ENCODE measurements at places on chromosomes 6 and 20.
A peak's percentile ranks its signal among the peaks of the same experiment; 100 is the strongest.

GRCh38 chr6:13175759-13176158 lies 152.6 kb downstream of the TBC1D7 start:
- DNase-seq, result no peak

GRCh38 chr6:13920552-13920951 lies 4.2 kb upstream of the RNF182 start:
- DNase-seq, result no peak

- no peak for DNase-seq
Observed at GRCh38 chr20:33507461-33507860, 17.6 kb downstream of the CBFA2T2 start.

GRCh38 chr20:60478533-60478932 lies 520.3 kb downstream of the CDH26 start:
- DNase-seq, result no peak

- no peak for DNase-seq
Observed at GRCh38 chr6:28208111-28208659, 16.9 kb upstream of the ZSCAN9 start.

DNA sequence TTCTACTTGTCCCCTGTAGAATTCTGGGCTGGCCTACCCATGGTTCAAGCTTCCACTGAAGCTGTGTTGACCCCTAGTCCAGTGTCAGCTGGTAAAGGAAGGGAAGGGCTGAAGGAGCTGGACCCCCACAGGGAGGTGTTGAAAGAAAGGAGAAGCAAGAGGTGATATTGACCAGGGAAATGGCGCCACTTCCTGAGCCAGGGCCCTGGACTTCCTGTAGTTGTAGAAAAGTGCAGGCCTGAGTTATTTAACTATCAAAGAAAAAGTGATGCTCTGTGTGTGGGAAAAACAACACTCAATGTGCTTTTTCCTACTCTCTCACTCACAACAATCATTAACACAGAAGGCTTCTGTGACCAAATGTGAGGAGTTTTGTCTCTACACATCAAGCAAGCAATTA lies 60.0 kb upstream of the IER3 start:
- no peak for DNase-seq

- DNase-seq, result peak; percentile 19
Observed at GRCh38 chr6:82365016-82365795, 1.6 kb downstream of the TPBG start.

- no peak for DNase-seq
Observed at GRCh38 chr6:40852779-40853373, 186.1 kb downstream of the UNC5CL start.

- no peak for DNase-seq
Observed at GRCh38 chr6:139126255-139126654, 8.6 kb upstream of the HECA start.

DNA sequence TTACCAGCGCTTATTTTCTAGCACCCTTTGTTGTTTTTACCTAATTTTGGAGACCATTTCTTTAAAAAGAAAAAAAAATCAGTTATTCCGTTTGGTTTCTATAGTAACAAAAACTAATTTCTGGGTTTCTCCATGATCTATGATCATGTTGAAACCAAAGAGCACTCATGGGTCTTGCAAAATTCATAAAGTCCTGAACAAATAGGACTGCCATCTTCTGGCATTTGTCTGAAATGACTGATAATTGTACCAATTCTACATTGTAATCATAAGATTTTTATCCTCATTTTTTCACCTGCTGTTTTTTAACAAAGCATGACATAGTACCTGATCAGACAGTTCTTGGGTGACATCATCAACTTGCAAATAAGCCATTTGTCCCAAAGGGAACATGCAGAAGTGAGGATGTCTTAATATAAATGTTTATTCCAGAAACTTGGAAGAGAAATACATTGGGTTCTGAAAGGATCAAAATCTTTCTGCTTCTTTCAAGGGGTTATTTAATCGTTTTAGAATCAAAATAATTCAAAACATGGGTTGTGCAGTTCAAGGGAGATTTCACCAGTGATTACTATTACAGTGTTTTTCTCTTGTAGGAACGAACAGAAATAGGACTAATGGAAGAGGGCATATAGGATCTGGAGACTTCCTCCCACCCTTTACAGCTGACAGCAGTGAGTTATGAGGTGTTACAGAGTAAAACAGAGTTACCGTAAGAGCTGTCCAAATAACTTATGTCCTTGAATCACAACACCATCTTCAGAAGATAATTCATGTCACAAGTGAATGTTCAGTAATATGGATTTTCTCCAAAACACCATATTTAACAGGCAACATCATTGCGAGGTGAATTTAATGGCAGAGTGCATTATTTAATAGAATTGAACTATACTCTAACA lies 87.1 kb upstream of the GJE1 start:
- DNase-seq, result no peak

DNA sequence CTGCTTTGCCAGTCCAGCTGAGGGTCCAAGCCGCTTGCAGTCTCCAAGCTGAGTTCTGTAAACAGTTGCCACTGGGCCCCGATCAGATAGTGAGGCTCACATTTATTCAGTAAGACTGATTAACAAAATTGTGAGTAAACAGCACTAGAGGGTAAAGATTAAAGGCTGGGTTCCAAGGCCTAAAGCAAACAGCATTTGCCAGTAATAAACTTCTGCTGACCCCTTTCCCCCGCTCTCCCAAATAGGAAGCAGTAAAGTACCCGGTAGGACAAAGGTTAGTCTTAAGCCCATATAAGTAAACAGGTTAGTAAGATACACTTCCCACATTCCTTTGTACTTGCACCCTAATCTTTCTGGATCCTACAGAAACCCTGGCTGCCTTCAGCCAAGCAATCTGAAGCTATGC lies 181.8 kb downstream of the MEI4 start:
- DNase-seq, result no peak

- DNase-seq, result no peak
Observed at GRCh38 chr6:154386848-154387717, 30.5 kb upstream of the IPCEF1 start.

DNA sequence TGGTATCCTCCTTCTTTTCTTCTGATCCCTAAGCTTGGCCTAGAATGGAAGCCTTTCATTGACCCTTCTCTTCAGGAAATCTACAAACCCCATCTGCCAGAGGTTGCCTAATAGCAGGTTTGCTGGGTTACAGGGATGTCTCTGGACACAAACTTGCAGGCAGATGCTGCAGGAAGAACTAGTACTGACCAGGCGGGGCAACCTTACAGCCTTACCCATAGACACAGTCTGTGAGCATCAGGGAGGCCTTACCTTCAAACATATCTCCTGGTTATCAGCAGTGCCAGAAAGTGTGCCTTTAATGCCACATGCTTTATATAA lies 2.6 kb downstream of the SCUBE3 start:
- no peak for DNase-seq

- DNase-seq, result no peak
Observed at GRCh38 chr6:112906726-112907125, 559.6 kb downstream of the RFPL4B start.

DNA sequence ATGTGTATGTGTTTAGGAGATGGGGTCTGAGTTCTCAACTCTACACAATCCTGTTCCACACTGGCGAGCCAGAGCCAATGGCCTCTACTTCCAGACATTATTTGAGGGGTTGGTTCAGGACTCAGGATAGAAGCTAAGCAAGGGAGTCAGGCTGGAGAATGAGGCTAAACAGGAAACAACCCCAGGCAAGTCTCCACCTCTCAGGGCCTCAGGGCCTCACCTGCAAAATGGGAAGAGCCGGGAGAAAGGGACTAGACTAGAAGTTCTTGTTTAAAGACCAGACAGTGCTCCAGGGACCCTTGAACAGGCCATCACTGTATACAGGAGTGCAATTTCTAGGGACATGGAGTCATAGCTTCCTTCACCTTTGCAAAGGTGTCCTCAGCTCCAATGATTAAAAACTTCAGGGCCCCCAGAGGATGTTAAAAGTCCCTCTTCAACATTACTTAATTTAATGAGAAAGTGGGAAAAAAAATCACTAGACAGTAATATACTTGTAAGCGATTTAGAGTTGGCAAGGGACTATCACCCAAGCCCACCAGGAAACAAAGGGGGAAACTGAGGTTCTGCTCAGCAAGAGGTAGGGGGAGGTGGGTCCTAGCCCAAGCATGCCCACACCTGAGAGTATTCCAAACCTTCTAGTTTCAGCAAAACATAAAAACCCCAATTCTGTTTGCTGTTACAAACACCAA lies 41.7 kb downstream of the ZMYND8 start:
- no peak for DNase-seq

- DNase-seq, result no peak
Observed at GRCh38 chr6:167037762-167038161, 38.6 kb downstream of the CEP43 start.

- no peak for DNase-seq
Observed at GRCh38 chr20:25049261-25050060, 8.5 kb downstream of the ACSS1 start.

DNA sequence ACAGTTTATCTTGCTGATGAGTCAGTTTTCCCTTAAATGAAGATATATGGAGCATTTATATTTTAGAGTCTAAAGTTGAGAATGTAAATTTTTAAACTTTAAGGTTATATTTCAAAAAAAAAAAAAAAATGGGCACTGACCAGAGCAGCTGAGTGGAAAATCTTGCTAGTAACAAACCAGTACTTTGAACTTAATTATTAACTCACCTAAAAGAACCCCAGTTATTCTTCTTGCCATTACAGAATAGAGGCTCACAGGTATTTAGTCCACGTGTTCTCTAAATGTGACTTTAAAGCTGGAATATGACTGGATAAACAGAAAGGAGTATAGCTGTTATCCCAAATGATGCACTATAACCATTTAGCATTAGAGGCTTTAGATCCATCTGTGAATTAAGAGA lies 178.4 kb downstream of the COL9A1 start:
- DNase-seq, result no peak

- DNase-seq, result peak; percentile 19
Observed at GRCh38 chr6:37171201-37171969, 1.4 kb downstream of the PIM1 start.

- DNase-seq, result no peak
Observed at GRCh38 chr6:155212106-155212505, 51.7 kb upstream of the CLDN20 start.

GRCh38 chr6:117619178-117619577 lies 16.9 kb upstream of the GOPC start:
- no peak for DNase-seq

DNA sequence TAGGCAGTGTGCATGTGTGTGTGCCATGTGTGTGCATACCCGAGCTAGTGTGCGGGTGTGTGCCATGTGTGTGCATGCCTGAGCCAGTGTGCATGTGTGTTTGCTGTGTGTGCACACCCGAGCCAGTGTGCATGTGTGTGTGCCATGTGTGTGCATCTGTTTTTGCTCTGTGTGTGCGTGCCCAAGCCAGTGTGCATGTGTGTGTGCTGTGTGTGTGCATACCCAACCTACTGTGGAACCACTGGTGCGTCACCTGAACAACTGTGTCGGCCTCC lies 5.7 kb downstream of the RBBP8NL start:
- no peak for DNase-seq

GRCh38 chr6:152571089-152571488 lies 66.1 kb downstream of the SYNE1 start:
- no peak for DNase-seq

DNA sequence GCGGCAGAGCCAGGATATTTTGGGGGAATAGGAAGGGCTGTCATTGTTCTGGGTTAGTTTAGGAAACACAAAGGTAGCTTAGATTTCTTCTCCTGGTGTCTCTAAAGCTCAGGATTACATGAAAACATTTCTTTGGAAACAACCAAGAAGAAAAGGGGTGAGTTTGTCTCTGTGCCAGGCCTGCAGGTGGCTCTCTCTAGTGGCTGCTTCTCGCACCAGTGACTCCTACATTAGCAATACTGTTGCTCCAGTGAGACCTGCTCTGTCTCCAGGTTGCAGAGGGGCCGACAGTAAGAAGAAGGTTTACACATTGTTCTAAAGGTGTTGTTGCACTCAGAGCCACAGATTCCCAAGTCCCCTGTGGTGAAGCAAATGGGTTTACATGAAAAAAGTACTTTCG lies 104.6 kb upstream of the GLP1R start:
- no peak for DNase-seq

DNA sequence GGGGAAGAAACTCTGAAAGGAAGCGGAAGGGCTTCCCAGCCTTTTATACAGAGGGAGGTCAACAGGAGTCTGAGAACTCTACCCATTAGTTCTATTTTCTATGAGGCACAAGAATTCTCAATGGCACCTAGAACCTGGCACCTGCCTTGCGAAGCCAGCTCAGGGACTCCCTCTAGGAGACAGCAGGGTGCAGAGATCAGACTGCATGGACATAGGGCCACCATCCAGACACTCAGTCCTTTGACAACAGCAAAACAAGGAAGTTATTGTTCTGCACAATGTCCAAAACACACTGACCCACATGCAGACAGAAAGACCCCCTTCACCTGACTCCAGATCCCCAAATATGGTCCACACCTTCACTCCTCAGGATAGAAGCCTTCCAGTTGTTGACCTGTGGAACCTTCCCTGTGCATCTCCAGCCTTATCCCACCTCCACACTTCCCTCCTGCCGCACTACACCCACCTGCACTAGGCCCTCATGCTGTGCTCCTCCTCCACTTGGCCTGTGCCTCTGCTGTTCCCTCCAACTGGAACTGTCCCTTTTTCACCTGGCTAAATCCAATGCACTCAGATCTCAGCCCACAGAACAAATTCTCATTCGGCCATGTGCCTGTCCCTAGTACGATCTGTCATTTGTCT lies 27.8 kb downstream of the ACSS1 start:
- DNase-seq, result no peak

GRCh38 chr20:23233341-23233740 lies 117.2 kb upstream of the NXT1 start:
- no peak for DNase-seq

DNA sequence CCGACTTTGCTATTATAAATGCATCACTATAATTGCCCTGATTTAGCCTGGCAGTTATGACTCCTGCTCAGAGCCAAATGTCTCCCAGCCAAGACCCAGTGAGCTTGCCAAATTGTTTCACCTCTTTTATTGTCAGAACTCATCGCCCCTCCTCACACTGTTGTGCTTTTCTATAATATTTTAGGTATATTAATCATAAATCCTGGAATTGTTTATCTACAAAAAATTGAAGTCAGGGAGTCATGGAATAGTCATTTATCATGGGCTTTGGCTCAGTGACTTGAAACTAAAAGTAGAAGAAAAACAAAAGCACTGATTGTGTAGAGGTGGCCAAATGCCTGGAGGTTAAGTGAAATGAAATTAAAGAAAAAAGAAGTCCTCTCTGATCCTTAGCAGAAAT lies 85.6 kb downstream of the PFDN4 start:
- no peak for DNase-seq

DNA sequence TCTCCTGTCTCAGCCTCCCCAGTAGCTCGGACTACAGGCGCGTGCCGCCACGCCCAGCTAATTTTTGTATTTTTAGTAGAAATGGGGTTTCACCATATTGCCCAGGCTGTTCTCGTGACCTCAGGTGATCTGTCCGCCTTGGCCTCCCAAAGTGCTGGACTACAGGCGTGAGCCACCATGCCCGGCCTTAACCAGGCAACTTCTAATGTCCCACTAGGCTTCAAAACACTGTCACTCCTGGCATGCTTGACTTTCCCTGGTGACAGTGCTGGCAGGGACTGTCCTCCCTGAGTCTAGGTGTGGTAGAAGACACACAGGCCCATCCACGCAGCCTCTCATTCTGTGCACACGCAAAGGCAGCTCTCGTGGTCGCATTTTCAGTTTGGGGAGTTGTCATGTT lies 11.6 kb upstream of the EZR start:
- DNase-seq, result no peak

- no peak for DNase-seq
Observed at GRCh38 chr20:7723284-7723683, 217.0 kb downstream of the HAO1 start.

GRCh38 chr20:1163105-1163504 lies 21.7 kb downstream of the TMEM74B start:
- DNase-seq, result no peak

Measured in prostate gland (tissue), 2 donors.